ENCODE measurements at places on chromosomes 3 and 15.

DNA sequence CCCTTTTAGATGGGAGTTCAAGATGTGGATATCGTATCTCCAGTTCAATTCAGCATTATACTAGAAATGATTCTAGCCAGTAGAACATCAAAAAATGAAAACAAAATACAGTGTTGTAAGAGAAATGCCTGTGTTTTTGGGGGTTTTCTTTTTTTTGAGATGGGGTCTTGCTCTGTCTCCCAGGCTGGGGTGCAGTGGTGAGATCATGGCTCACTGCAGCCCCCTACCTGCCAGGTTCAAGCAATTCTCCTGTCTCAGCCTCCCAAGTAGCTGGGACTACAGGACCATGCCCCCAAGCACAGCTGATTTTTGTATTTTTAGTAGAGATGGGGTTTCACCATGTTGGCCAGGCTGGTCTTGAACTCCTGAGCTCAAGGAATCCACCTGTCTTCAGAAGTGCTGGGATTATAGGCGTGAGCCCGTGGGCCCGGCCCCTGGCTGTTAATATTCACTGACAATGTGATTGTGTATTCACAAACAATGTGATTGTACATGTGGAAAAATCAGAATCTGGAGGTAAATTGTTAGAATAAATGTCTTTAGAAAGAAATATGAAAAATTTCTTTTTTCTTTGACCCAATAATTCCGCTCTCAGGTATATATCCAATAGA lies 59.0 kb downstream of the ARIH1 start:
- DNase-seq = no peak

DNA sequence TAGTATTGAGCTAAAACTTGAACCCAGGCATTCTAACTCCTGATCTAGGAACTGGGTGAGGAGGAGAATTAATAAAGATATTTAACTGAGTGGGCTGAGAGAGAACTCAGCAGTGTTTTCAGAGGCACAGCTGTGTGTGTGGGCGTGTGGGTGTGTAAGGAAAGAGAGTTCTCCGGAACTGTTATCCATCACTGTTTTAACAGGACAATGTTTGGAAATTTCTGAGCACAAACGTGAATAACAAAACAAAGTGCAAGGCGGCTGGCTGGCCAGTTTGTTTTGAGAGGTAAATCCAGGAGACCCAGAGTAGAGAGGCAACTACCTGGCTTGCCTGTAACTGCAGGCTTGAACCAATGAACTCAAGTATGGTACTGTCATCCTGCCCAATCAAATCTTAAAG lies 5.0 kb upstream of the PTPN9 start:
- DNase-seq = no peak

GRCh38 chr3:48400824-48401433 lies 28.9 kb downstream of the FBXW12 start:
- peak; percentile 13 for DNase-seq

DNA sequence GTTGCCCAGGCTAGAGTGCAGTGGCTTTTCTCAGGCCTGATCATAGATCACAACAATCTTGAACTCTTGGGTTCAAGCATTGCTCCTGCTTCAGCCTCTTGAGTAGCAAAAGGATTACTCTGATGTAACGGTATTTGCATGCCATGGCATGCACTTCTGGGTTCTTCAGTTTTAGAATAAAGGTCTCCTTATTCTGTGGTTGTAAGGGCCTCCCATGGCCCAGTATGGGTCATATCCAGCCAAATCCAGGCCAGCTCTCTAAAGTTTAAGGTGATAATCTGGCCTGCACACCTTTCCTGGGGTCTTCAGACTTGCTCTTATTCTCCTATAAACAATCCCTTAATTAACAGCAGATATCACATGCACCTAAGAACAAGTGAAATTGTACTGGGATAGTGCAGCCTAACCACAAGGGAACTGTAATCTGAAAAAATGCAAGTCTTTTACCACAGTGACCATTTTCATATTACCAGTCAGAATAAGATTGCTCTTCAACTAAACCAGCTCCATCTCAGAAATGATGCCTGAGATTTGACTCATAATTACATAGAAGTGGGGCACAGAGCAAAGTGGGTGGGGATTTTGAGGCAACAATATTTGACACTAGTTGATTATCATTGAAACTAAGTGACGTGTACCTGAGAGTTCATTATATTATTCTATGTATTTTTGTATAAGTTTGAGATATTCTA lies 25.4 kb downstream of the COMMD2 start:
- DNase-seq = no peak

DNA sequence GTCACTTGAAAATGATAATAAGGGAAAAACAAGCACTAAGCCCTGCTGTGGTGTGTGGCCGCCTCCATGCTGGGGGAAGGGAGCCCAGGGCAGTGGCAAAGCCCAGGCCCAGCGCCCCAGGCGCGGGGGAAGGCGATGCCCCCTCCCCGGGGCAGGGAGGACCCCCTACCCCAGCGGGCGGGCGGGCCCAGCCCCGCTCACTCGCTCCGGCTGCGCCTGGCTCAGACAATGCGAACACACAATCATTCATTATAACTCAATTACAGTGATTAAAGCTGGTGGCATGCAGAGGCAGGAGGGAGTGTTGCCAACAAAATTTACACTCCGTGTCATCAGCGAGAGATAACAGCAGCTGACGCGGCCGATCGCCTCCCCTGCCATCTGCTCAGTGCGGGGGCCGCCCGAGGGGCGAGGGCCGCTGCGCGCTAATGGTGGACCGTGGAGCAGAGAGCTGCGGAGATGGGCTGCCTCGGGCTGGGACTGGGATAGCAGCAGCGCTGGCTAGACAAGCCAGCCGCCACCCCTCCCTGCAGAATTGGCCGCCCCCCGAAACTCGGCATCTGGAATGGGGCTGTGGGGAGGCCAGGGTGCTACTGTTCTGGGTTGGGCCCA lies 64.1 kb downstream of the TLE3 start:
- peak; percentile 71 for DNase-seq

Measured in fibroblast of skin of left quadriceps (primary cell).